ENCODE measurements at places on chromosomes 13 and 19.

DNA sequence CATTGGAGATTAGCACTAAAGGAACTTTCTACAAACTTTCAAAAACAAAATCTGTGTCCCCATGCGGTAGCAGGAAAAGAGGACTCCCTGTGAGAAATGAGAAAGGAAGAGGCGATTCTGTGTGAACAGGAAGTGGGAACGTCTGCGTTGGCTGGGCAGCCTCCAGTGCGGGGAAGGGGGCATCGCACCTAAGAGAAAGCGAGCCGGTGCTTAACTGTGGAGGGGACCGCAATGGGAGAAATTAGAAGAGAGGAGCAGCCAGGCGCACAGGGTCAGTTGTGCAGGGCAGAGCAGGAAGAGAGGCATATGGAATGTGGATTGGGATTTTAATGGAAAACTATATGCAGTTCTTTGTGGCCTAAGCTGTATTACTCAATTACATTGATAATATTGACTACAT is 77.4 kb upstream of the DOCK9 start:
- no peak for DNase-seq

DNA sequence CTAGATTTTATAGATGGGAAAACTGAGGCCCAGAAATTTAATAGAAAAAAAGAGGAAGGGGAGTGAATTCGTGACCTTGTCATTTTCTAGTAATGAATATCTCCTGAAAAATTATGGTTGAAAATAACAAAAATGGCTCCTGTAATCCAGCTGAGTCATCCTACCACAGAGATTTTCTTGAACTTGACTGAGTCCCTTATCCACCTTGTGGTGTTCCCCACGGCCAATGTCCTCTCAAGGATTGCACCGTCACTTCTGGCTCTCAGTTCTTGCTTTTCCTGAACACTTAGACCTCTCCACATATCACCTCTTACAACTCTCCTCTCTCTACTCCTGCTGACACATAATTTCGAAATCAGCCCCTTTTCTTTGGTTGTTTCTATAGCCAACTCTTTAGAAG is 1.2 kb upstream of the KATNAL1 start:
- DNase-seq = peak; percentile 53

- DNase-seq = no peak
Observed at GRCh38 chr13:62847520-62847919, 1431.9 kb upstream of the PCDH20 start.

DNA sequence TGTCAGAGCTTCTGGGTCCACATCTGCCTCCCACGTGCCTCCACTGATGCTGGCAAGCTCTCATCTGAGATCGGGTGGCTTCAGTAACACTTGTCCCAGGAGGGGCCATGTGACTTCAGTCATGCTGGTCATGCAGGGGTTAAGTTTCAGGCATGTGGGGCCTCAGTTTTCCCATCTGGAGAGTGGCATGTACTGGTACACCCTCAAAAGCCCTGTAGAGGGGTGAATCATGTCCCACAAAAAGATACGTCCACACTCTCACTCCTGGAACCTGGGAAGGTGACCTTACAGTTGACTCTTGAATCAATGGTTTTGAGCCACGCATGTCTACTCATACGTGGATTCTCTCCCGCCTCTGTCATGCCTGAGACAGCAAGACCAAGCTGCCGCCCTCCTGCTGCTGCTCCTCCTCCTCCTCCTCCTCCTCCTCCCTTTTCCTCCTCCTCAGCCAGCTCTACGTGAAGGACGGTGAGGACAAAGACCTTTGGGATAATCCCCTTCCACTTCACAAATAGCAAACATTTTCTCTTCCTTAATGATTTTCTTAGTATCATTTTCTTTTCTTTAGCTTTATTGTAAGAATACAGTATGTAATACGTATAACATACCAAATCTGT is 53.7 kb downstream of the COMP start:
- DNase-seq = no peak

DNA sequence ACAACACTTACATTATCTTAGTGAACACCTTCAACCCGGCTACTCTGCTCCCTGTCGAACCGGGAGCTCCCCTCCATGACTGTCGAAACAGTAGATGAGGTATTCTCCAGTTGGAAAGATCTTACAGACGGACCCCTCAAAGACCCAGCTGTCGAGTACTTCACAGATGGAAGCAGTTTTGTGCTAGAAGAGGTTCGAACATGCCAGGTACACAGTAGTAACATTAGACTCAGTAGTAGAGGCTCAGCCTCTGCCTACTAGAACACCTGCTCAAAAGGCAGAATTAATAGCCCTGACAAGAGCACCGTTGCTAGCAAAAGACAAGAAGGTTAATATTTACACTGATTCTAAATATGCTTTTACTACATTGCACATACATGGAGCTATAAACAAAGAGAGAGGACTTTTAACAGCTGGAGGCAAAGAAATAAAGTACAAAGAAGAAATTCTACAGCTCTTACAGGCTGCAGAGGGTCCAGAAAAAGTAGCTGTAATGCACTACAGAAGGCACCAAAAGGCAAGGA is 13.6 kb upstream of the SLC15A1 start:
- DNase-seq = no peak

Measured in astrocyte of the hippocampus (primary cell).